GM12878 (cell line): ENCODE measurements at places on chromosomes 5 and 9. TPM values are rescaled to one million over a fixed set of nuclear protein-coding genes. Genes with fewer than 3 reads are reported as not detected.

GRCh38 chr9:33719581-33720374 lies 75.6 kb upstream of the PRSS3 start:
- no peak for DNase-seq

- DNase-seq = no peak
These were observed 45.7 kb upstream of the HAND1 start for GRCh38 chr5:154523709-154524108.

DNA sequence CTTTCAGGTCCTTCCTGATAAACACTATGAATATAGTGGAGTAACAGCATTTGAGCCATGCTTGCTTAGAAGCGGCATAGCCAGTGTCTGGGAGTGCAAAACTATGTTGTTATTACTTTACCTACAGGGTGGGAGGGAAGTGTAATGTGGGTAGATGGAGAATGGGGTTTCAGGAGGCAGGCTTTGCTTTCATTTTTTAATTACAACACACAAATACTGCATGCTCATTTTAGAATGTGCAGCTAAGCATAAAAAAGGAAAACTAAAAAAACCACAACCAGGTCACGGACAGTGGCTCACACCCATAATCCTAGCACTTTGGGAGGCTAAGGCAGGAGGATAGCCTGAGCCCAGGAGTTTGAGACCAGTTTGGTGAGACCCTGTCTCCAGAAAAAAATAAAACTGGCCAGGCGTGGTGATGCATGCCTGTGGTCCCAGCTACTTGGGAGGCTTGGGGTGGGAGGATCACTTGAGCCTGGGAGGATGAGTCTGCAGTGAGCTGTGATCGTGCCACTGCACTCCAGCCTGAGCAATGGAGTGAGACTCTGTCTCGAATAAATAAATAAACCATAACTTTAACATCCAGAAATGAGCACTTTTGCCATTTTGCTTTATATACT lies 20.2 kb downstream of the HAVCR1 start:
- no peak for DNase-seq

The TMEM215 gene
- total RNA-seq = not detected in 2 replicates
